Naive thymus-derived CD4-positive, alpha-beta T cell (primary cell): ENCODE measurements at places on chromosomes 5 and 9. TPM values are rescaled to one million over a fixed set of nuclear protein-coding genes. Genes with fewer than 3 reads are reported as not detected.

DNA sequence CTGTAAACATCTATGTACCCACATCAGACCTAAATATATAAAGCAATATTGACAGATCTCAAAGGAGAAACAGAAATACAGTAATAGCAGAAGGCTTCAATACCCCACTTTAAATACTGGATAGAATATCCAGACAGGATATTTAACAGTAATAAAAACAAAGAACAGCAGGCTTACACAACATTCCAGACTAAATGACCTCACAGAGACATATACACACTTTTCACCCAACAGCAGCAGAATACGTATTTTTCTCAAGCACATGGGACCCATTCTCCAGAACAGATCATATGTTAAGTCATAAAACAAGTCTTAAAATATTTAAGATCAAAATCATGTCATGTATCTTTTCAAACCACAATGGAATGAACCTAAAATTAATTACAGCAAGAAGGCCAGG, 76.8 kb downstream of the CAMSAP1 start:
- no peak overlapping the region for H3K4me3 ChIP-seq
- H3K27ac ChIP-seq, result no peak overlapping the region
- no peaks in the 10 kb centered on the region for H3K4me1 ChIP-seq
- DNase-seq, result no peak
- no peaks in the 10 kb centered on the region for H3K27me3 ChIP-seq
- no peaks in the 10 kb centered on the region for H3K36me3 ChIP-seq

Gene PCDHA9
- not detected for total RNA-seq

Gene ZDHHC21
- 6.2 TPM for total RNA-seq

Gene SLC1A3
- total RNA-seq, result 0.67 TPM

Gene PGM5
- total RNA-seq, result 0.19 TPM

DNA sequence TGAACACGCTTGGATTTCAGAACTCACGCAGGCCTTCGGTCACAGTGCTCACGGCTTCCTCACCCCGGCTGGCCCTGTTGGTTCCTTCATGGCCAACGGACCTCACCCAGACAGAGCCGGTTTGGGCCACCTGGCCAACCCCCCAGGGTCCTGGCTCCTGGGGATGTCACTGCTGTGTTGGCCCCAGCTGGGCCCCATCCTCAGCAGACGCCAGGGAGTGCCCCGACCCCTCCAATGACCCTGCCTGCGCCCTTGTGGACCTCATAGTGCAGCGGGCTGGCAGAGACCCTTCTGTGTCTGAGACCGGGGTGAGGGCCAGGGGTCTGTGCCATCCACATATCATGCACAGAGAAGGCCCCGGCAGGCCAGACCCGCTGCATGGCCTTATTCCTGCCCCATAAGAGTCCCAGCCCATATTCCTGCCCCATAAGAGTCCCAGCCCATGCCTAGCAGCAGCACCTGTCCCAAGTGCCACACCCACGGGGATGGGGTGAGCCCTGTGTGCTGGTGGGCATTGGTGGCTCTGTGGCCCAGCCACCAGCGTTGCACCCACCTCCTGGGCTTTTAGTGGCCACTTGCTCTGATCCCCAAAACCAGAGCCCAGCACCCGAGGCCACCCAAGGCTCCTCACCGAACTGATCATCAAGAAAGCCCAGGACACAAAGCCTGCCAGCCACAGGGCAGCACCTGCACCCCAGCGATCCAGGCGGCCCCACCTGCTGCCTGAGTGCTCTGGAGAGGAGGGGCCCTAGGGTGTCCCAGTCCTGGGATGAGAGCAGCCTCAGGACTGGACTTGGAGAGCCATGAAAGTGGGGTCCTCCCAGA, 1.3 kb upstream of the LPCAT1 start:
- H3K36me3 ChIP-seq, result no peaks in the 10 kb centered on the region
- peaks cover 20% of the 10 kb centered on the region for H3K4me1 ChIP-seq
- H3K27me3 ChIP-seq, result no peaks in the 10 kb centered on the region
- no peak overlapping the region for H3K4me3 ChIP-seq
- no peak for DNase-seq

GRCh38 chr5:148922606-148923005, 96.2 kb downstream of the ADRB2 start:
- no peak overlapping the region for H3K27ac ChIP-seq
- no peak overlapping the region for H3K4me3 ChIP-seq
- H3K4me1 ChIP-seq, result no peaks in the 10 kb centered on the region
- no peaks in the 10 kb centered on the region for H3K36me3 ChIP-seq
- DNase-seq, result no peak

Gene IFNA21
- total RNA-seq, result not detected

- no peak overlapping the region for H3K4me3 ChIP-seq
- H3K27ac ChIP-seq, result no peak overlapping the region
- DNase-seq, result no peak
- peaks cover 8% of the 10 kb centered on the region for H3K36me3 ChIP-seq
- no peaks in the 10 kb centered on the region for H3K27me3 ChIP-seq
- no peaks in the 10 kb centered on the region for H3K4me1 ChIP-seq
These were observed 37.5 kb downstream of the CREBRF start for GRCh38 chr5:173093606-173094005.

Gene LCN15
- not detected in 2 replicates for total RNA-seq

DNA sequence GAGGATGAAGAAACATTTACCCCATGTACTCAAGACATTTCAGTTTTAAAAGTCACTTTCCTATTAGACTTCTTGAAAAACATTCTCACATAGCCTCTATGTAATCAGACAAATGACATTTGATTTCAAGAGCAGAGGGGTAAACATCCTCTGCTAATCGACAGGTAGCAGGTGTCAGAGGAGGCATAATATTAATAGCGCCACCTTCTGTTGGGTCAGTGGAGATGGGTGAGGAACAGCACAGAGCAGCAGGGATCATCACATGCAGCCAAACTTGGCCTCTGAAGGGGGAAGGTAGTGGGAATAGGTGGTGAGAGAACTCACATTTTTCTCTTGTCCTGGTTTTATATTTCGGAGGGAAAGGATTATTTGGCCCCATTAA, 3.3 kb upstream of the LSM11 start:
- H3K27ac ChIP-seq, result no peak overlapping the region
- peaks cover 13% of the 10 kb centered on the region for H3K4me1 ChIP-seq
- no peak for DNase-seq
- no peaks in the 10 kb centered on the region for H3K36me3 ChIP-seq

GRCh38 chr5:173901705-173902104, 13.6 kb downstream of the CPEB4 start:
- H3K4me3 ChIP-seq, result no peak overlapping the region
- H3K27me3 ChIP-seq, result no peaks in the 10 kb centered on the region
- H3K4me1 ChIP-seq, result peaks cover 9% of the 10 kb centered on the region
- H3K36me3 ChIP-seq, result no peaks in the 10 kb centered on the region
- no peak for DNase-seq

DNA sequence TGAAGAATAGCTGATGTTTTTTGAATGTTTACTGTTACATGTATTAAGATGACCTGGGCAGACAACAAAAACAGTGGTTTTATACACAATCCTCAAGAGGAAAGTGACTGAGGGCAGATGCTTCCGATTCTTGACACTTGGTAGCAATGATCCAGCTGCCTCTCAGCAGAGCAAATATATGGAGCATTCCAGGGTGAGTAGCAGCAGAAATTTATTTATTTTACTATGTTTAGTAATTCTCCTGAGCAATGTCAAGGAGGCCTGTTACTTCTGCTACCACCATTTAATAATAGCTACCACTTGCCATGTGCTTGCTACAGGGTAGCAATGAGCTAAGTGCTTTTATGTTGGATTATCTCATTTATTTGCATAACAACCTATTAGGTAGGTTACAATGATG, 69.1 kb upstream of the NR3C1 start:
- DNase-seq, result no peak
- H3K27me3 ChIP-seq, result no peaks in the 10 kb centered on the region
- H3K4me1 ChIP-seq, result no peaks in the 10 kb centered on the region
- H3K4me3 ChIP-seq, result no peak overlapping the region

DNA sequence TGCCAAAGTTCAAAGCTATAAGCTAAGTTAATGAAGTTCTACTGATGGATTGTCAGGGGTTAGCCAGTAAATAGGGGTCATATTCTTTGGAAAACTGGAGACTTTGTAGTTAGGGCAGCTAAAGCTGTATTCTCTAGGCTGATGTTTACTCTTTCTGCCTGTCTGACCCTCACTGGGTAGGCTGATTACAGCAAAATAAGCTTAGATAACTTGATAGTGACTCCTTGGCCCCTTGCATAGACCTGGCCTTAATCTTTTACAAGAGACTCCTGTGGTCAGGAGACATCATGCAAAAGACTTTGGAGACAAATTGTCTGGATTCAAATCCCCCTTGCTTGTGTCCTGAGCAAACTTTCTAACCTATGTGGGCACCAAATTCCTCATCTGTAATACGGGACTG, 314.4 kb upstream of the MSX2 start:
- H3K4me1 ChIP-seq, result no peaks in the 10 kb centered on the region
- H3K27ac ChIP-seq, result no peak overlapping the region
- no peaks in the 10 kb centered on the region for H3K36me3 ChIP-seq

Gene HAVCR1
- total RNA-seq, result 6.3 and 7.7 TPM in 2 replicates

- H3K27ac ChIP-seq, result no peak overlapping the region
- H3K4me1 ChIP-seq, result no peaks in the 10 kb centered on the region
- no peaks in the 10 kb centered on the region for H3K27me3 ChIP-seq
- no peak overlapping the region for H3K4me3 ChIP-seq
- DNase-seq, result no peak
- H3K36me3 ChIP-seq, result no peaks in the 10 kb centered on the region
These were observed 11.1 kb downstream of the ZNF608 start for GRCh38 chr5:124735169-124735858.

GRCh38 chr5:95770830-95771708, 39.9 kb downstream of the RHOBTB3 start:
- H3K36me3 ChIP-seq, result no peaks in the 10 kb centered on the region
- H3K27ac ChIP-seq, result no peak overlapping the region
- no peaks in the 10 kb centered on the region for H3K27me3 ChIP-seq
- no peak overlapping the region for H3K4me3 ChIP-seq

DNA sequence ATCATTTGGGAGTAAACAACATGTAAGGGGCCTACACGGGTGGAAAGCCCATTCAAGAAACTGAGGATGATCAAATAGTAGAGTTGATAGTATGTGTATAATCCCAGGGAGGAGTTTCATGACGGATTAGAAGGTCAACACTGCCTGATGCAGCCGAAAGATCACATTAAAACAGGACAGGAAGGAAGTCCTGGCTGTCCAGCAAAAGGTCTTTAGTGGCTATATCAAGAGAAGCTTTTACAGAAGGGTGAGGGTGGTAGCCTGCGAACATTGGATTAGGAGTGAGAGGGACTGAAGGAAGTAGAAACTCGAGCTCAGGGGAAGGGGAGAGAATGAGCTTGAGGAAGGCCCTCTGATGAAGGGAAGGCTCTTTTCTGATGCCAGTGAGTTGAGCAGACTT, 36.0 kb downstream of the DOCK8 start:
- H3K4me1 ChIP-seq, result no peaks in the 10 kb centered on the region
- H3K36me3 ChIP-seq, result no peaks in the 10 kb centered on the region
- H3K27me3 ChIP-seq, result no peaks in the 10 kb centered on the region
- H3K27ac ChIP-seq, result no peak overlapping the region
- no peak overlapping the region for H3K4me3 ChIP-seq

Gene NDUFS4
- total RNA-seq, result 23.4 TPM

Gene LHX3
- total RNA-seq, result not detected

- no peaks in the 10 kb centered on the region for H3K4me1 ChIP-seq
- no peak overlapping the region for H3K4me3 ChIP-seq
- no peaks in the 10 kb centered on the region for H3K27me3 ChIP-seq
- H3K27ac ChIP-seq, result no peak overlapping the region
- no peak for DNase-seq
- no peaks in the 10 kb centered on the region for H3K36me3 ChIP-seq
These were observed 128.0 kb downstream of the RAB3C start for GRCh38 chr5:58710871-58711270.

DNA sequence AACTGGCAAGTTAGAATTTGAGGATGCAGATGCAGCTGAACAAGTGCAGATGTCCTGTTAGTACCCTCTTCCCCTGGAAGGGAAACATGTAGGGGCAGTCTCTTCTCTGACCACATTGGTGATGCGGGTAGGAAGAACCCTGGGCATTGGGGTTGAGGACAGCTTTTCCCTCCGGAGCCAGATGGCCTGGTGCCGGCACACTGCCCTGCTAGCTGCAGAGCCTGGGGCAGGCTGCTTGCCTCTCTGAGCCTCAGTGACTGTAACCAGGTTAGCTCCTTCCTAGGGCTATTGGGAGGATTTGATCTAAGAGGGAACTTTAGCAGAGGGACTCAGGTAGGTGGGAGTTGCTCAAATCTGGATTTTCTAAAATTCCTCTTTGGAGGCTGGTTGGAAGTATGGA, 148.4 kb downstream of the HSPA4 start:
- no peak overlapping the region for H3K27ac ChIP-seq
- no peak for DNase-seq
- H3K27me3 ChIP-seq, result no peaks in the 10 kb centered on the region
- no peaks in the 10 kb centered on the region for H3K36me3 ChIP-seq
- H3K4me3 ChIP-seq, result no peak overlapping the region
- no peaks in the 10 kb centered on the region for H3K4me1 ChIP-seq

DNA sequence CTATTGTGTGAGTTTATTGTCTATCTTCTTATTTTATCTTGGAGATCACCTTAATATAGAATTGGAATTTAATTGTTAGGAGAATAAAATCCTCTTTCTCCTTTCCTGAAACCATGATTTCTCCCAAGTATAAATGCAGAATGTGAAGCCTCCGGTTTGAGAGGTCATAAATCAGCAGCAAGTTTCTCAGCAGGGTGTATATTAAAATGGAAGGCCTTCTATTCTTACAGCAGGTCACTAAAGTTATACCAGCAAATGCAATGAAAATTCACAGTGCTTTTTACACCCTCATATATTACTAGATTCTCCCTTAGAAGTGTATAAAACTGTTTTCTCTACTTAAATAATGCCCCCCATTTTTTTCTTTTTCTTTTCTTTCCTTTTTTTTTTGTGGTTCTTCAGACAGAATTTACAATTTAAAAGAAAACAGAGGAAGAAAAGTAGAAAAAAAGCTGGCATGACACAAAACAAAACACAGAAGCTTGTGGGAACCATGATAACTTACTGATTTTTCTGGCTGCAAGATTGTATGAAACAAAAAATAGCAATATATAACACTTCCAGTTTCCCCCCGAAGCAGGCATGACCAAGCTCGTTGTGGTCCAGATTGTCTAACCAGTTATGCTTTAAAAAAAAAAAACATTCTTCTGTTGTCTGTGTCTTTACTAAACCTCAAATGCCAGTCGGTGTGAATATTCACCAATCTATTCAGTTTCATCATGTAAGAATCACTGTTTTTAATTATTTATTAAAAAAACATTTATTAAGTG, 211.2 kb downstream of the RAB3C start:
- DNase-seq, result no peak
- no peaks in the 10 kb centered on the region for H3K36me3 ChIP-seq
- H3K4me1 ChIP-seq, result no peaks in the 10 kb centered on the region
- no peak overlapping the region for H3K27ac ChIP-seq
- H3K4me3 ChIP-seq, result no peak overlapping the region

Gene IL13
- total RNA-seq, result 0.50 TPM

Gene KCNMB1
- not detected in 2 replicates for total RNA-seq

Gene RGP1
- 28.8 TPM for total RNA-seq

Gene SEMA6A
- not detected in 2 replicates for total RNA-seq

- H3K4me3 ChIP-seq, result no peak overlapping the region
- H3K4me1 ChIP-seq, result no peaks in the 10 kb centered on the region
- H3K36me3 ChIP-seq, result no peaks in the 10 kb centered on the region
These were observed 29.7 kb downstream of the ZNF462 start for GRCh38 chr9:106892632-106893031.

GRCh38 chr9:114475412-114476135, 29.7 kb downstream of the WHRN start:
- H3K27me3 ChIP-seq, result no peaks in the 10 kb centered on the region
- no peak overlapping the region for H3K27ac ChIP-seq
- no peaks in the 10 kb centered on the region for H3K36me3 ChIP-seq
- peaks cover 4% of the 10 kb centered on the region for H3K4me1 ChIP-seq
- no peak overlapping the region for H3K4me3 ChIP-seq

GRCh38 chr5:40569546-40570270, 110.0 kb upstream of the PTGER4 start:
- H3K36me3 ChIP-seq, result no peaks in the 10 kb centered on the region
- H3K4me1 ChIP-seq, result no peaks in the 10 kb centered on the region
- no peak overlapping the region for H3K4me3 ChIP-seq
- DNase-seq, result no peak
- no peaks in the 10 kb centered on the region for H3K27me3 ChIP-seq
- no peak overlapping the region for H3K27ac ChIP-seq
